ENCODE measurements at places on chromosomes 1 and 21.

GRCh38 chr1:192762265-192762664 is 46.6 kb upstream of the RGS2 start:
- no peak for DNase-seq

DNA sequence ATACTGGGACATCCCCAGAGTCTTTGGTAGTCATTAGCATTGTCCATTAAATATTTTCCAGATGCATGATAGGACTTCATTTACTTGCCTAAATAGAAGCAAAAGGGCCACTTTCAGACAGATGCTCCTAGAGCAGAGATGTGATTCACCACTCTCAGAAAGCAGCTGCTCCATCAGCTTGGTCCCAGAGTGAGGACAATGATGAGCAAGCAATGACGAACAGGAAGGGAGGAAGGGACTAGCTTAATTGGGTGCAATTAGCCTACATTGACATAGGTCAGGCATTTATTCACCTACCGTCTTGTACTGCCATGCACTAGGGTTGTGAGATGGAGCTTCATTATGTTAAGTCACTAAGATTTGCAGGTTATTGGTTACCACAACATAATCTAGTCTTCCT is 85.1 kb upstream of the PLXNA2 start:
- peak; percentile 8 for DNase-seq

- DNase-seq, result no peak
These were observed 94.4 kb downstream of the PDE9A start for GRCh38 chr21:42747746-42748351.

DNA sequence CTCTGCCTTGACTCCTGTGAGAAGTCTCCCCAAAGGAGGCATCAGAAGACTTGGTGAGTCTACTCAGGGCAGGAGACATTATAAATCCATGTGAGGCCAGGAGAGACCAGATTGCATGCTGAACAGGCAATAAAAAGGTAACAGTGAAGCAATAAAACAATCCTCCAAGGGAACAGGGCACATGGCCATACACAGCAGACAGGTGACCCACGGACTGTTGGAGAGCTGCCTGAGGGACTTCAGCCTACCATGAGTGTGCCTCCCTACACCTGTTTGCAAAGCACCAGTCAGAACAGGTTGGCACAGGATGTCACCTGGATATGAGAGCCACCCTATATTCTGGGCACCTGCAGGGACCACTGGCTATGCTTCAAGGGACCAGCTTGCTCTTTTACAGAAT is 67.6 kb downstream of the MAB21L3 start:
- no peak for DNase-seq

DNA sequence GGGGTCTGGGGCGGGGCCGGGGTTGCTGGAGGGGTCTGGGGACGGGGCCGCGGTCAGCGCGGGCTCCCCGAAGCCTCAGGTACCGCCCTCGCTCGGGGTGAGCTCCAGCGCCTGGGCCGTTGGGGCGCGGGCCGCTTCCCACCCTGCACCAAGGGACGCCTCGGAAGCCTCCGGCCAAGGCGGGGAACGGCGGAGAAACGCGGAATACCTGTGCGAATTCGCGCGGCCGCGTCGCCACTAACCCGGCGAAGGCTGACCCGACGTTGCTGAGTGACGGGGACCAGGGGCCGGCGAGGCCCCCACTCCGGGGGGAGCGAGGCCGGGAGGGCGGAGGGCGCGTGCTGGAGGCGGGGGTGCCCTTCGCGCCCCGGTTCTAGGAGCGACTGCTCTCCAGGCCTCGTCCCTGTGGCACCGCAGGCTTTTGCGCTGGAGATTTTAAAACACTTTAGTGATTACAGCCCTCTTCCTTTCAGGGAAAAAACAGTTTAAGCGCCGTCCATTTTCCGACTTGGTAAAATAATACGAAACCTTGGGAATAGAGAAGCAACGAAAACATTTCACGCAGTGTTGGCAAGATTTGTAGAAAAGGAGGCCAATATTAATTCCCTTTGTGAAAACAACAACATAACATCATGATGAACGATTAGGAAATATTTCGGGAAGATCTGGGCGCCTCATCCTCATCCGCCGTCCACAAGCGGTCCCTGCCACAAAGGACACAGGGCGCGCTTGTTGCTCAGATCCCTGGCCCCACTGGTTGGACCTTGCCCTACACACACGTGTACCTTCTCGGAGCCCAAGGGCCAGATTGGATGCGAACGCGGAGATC is 971 bp upstream of the GNG4 start:
- no peak for DNase-seq

- DNase-seq, result no peak
These were observed 14.7 kb downstream of the SFPQ start for GRCh38 chr1:35178295-35178695.

- DNase-seq, result no peak
These were observed 395.9 kb downstream of the KCTD3 start for GRCh38 chr1:215963040-215963439.

DNA sequence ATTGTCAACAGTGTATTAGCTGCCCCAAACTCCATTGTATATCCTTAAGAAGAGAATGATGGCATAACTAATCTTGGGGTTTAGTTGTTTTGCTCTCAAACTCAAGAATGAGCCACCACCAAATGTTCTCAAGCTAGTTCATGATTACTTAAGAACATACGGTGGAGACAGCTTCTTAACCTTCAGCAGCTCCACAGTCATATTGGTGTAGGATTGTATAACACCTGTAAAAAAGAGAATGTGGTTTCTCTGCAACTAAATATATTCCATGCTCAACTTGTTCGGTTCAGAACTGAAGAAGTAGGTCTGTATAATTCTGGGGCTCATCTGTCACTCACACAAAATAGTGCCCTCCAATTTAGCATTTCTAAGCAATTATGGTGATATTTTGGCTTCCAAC is 177.9 kb upstream of the DUSP10 start:
- no peak for DNase-seq

GRCh38 chr1:16032388-16033102 is 10.7 kb downstream of the CLCNKA start:
- peak; percentile 75 for DNase-seq

DNA sequence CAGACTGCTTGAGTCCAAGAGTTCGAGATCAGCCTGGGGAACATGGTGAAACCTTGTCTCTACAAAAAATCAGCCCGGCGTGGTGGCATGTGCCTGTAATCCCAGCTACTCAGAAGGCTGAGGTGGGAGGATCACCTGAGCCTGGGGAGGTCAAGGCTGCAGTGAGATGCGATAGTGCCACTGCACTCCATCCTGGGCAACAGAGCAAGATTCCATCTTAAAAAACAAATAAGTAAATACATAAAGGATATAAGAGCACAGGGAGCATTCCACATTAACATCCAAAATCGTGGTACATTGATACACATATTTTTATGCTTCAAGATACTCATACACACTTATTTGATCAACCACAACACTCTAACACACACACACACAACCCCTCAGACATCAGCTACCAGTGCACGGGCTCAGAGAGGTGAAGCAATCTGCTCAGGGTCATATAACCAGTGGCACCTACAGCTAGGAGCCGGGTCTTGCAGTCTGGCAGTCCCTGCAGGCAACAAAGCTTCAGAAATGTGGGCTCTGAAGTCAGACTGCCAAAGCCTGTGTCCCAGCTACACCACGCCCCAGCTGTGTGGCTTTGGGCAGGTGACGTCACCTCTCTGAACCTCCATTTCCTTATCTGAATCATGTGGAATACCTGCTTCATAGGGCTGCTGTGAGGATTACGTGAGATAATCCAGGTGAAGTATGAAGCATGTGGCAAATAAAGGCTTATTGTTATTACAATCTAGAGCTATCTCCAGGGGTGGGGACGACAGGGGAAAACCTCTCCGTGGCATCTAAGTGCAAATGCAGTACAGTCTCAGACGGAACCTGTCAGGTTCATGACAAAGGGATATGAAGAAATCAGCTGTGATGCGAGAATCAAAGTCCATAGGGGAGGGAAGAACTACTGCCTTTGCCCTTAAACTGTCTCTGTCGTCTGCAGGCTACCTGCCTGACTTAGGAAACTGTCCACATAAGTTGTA is 4.8 kb upstream of the CRYBG2 start:
- DNase-seq, result no peak

DNA sequence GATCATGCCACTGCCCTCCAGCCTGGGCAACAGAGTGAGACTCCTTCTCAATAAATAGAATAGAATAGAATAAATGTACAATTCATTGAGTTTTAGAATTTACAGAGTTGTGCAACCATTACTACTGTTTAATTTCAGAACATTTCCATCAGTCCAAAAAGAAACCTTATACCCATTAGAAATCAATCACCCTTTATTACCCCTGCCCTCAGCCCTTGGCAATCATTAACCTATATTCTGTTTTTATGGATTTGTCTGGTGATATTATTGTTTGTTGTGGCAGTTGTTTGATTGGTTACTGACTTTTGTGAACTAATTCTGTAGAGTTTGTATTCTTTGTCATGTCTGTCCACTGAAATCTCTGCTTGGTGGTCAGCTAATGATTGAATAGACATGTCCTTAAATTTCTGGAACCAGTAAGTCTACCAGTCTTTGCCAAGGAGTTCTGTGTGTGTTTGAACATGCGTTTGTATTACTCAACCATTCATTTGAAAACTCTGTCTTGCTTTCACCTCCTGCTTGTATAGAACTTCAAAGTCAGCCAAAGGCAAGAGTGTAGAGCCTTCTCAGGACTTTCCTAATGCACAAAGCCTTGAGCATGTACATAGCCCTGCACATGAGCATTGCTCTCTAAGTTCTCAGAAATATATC is 208.8 kb downstream of the GPR52 start:
- no peak for DNase-seq

Data from foreskin fibroblast (primary cell).